Activated T-helper 1 cell treated with anti-CD3 and anti-CD28 coated beads, Interleukin-2, amount 50 U/mL, for 16 hours (primary cell): ENCODE measurements at places on chromosomes 3 and 15.

- DNase-seq, result no peak
Observed at GRCh38 chr3:10494180-10494579, 11.2 kb downstream of the ATP2B2 start.

GRCh38 chr15:58448331-58448730 is 16.5 kb downstream of the LIPC start:
- no peak for DNase-seq

DNA sequence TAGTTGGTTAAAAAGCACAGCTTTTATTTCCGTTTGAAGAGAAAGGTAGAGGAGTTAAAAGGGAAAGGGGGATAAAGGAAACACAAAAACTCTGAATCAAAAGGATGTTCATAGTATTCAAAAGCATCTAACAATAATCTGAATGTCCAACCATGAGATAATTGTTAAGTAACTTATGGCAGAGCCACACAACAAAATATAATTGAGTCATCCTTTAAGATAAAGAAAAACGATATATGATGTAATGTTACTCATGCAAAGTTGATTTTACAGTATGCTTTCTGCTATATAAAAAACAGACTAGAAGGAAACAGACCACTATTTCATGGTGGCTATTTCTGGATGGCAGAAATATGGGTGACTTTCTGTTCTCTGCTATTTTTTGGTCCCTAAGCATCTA is 3.9 kb downstream of the XPC start:
- no peak for DNase-seq

- no peak for DNase-seq
Observed at GRCh38 chr15:47812470-47812999, 95.2 kb downstream of the SEMA6D start.

DNA sequence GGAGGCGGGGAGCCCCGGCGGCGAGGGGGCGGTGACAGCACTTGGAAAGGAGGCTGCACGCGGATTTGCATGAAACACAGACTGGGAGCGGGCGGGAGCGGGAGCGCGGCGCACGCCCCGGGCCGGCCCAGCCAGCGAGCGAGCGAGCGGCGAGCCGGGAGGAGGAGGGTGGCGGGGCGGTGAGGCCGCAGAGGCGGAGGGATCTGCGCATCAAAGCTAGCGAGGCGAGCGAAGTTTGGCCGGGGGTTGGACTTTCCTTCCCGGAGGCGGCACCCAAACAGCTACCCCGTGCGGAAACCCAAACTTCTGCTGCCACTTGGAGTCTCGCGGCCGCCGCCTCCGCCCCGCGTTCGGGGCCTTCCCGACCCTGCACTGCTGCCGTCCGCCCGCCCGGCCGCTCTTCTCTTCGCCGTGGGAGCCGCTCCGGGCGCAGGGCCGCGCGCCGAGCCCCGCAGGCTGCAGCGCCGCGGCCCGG is at the start of gene SMAD3:
Gene SMAD3, plus strand, starts transcription at position 72 of the 475 bp plus-strand sequence. CDS start 553 bp downstream, outside the sequence.
- peak; percentile 55 for DNase-seq

DNA sequence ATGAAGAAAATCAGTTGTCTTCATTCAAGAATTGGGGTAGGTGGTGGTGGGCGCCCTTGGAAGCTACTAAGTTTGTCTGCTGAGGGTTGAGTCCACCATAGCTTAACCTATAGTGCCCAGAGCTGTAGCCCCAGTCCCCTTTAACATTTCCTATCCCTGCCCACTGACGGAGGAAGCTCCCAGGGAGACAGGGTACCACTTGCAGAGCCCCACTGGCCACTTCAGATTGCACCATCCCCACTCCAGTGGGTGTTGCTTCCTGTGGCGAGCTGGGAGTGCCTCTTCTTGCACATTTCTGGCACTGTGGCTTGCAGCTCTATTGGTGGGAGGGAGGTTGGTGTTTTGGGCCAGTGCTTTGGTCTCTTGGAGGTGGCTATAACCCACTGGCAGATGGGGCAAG is 2.7 kb downstream of the PXYLP1 start:
- DNase-seq, result no peak

DNA sequence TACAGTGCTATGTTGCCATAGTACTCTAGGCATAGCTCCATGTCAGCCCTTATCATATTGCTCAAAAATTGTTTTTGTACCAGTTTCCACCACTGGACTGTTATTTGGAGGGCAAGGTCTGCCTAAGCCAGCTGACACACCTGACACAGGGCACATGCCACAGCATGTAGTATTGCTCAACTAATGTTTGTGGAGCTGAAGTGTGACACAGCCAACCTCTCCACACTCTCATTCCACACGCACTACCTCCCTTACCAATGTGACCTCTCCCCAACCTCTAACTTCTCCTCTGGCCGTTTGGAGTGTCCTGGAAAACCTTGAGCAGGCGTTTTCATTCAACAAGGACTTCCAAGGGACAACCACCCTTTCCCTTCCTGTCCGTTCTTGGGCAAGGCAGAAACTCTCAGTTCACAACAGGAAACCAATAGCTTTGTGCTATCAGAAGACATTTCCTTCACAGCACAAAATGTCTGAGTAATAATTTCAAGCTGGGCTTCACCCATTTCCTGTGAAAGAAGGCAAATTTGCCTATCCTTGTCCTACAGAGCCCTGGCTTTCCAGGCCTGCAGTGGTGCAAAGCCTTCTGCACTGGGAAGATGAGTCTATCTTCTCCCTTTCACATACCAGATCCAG is 38.4 kb downstream of the TLNRD1 start:
- DNase-seq, result no peak

DNA sequence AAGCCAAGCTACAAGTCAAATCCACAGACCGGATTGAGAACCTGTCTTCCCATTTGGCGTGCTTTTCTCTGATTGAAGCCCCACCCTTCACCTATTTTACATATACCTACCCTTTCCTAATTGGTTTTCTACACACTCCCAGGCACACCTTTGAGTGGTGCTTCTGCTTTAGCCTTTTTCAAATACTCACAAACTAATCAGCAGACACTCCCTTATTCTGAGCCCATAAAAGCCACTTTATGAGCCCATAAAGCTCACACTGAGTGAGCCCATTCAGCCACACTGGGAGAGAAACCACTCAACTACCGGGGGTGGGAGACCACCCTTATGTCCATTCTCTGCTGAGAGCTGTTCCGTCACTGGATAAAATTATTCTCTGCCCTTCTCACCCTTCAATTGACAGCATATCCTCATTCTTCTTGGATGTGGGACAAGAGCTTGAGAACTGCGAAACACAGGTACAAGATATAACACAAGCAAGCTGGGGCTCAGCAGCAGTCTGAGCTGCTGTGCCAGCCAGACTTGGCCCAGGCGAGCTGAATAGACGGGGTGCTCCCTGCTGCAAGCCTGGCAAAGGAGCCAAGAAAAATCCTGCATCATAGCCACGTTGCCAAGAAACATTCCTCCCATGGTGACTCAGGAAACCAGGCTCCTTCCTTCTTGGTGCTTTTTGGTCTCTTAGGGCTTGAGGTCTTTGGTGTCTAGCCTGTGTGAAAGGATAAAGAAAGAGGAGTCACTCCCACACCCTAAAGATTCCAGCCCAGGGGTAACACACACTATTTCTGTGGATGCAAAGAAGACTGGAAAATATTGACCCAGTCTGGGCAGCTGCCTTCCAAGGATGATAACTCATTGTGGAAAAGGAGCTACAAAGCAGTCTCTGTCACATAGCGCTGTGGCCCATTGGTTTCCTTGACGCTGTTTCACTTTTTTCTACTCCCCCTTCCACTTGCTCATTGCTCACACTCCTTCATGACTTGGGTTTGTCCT is 609.7 kb downstream of the MCTP2 start:
- no peak for DNase-seq

- DNase-seq, result no peak
Observed at GRCh38 chr3:111999484-112000324, 982 bp downstream of the TAGLN3 start.

DNA sequence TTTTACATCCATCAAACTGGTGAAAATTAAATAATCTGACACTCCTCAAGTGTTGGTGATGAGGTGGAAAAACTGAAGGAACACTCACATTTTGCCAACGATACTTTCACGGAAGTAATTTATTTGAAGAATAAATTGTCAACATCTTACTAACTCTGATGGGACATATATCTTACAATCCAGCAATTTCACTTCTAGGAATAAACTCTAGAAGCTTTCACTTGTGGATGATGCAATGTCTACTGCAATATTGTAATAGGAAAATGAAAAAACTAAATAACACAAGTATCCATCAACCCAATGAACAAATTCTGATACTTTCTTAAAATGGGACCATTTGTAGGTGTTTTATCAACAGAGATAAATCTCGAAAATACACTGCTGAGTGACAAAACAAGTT is 16.2 kb upstream of the LIPC start:
- no peak for DNase-seq

DNA sequence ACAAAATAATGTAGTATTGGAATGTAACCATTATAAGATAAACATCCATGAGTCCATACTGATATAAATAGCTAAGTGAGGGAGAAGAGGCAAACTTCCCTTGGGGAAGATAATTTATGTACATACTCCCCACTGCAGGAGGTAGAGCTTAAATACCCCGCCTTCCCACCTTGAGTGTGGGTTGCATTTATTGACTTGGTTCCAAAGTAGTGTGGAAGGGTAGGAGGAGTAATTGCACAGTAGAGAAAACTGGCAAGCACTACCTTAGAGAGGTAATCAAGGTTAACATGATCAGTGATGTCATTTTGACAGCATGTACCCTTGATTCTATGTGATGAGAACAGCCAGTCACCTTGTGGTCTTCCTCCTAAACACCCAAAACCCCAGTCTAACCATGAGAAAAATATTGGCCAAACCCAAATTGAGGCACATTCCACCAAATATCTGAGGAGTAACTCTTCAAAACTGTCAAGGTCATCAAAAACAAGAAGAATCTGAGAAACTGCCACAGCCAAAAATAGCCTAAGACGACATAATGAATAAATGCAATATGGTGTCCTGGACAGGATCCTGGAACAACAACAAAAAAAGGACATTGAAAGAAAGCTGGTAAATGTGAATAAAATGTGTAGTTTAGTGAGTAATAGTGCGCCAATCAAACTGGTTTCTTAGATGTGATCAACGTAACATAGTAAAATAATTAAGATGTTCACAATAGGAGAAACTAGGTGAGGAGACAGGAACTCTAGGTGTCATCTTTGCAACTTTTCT is 774 bp upstream of the CNOT10 start:
- DNase-seq, result no peak

GRCh38 chr3:195258449-195259153 is 12.4 kb downstream of the XXYLT1 start:
- no peak for DNase-seq

DNA sequence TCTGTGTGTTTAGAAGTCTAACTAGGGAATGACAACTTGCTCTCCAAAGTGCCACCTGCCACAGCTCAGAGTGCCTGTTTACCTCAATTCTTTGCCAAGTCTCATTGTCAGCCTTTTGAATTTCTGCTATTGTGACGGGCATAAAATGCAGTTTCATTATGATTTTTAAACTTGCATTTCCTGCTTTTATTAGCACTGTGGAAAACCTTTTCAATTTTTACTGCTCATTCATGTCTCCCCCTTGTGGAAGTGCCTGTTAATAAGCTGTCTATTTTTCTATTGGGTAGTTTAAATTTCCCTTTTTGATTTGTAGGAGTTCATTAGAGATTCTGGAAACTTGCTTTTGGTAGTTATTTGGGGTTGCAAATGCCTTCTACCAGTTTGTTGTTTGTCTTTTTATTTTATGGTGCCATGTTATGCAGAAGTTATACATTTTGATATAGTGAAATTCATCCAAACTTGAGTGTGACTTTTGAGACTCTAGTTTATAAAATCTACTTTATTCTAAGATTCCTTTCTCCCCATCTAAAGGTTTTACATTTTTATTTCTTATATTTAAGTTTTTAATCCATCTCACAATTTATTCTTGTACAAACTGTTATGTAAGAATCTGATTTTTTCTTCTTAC is 53.9 kb upstream of the FRMD4B start:
- DNase-seq, result no peak

GRCh38 chr3:186380622-186381380 is 18.8 kb upstream of the DGKG start:
- no peak for DNase-seq

DNA sequence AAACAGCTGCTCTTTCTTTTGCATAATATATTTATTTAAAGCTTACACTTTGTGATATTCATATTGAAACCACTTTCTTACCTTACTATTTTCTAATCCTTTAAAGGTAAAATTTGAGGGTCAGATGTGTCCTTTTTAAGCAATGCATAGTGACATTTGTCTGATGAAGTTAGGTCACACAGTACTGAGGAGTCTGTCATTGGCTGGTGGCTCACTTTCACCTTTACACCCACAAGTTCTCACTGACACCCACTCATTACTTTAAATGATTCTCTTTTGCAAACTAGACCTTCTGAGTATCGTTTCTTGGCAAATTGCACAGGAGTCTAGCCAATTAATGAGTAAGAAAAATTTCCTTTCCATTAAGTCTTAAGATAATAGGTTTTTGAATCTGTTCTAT is 758.3 kb upstream of the ARPP21 start:
- no peak for DNase-seq

DNA sequence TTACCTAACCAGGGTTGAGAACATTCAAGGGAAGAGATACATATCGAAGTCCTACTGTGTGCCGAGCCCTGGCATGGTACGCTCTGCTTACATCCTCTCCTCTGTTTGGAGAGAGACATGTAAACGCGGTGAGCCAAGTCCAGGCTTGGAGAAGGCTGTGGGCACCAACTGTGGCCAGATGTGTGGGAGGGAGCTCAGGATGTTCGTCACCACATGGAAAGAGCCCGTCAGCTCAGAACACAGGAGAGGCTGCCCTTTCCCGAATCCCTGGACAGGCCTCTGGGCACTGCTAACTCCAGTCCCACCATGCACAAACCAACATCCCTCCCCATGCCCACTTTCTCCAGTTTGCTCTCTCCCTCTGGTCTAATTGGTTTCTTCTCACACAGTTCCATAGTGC is 43.0 kb downstream of the MESD start:
- no peak for DNase-seq
